Activated T-cell treated with anti-CD3 and anti-CD28 coated beads, Interleukin-2, amount 50 U/mL, for 24 hours (primary cell): ENCODE measurements at places on chromosomes 7 and 10.

DNA sequence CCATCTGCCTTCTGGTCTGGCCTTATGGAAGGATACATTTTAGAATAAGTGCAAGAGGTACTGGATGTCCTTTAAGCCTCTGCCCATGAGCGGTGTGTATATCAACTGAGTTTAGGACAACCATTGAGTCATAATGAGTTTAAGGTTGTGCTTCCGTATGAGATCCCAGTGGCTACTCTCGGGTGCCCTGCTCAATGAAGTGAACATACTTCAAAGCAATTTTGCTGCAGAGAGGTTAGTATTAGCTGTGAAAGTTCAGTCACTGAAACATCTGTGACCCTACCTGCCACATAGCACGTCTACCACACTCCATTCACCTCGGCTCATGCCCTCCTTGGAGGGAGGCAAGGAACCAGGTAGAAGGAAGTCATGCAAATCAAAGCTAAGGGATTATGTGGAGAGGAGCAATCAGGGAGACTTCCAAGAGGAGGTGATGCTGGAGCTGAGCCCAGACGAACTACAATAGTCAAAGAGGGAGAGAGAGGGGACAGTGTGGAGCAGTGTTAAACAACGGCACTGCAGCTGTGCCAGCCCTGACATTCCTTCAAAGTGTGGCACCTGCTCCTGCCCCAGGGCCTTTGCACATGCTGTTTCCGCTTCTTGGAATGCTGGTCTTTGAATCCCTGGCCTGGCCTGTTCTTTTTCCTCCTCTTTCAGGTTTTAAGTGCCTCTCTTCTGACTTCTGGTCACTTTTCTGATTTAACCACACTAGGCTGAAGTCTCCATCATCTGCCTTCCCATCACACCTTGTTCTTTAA, 25.4 kb downstream of the BTBD16 start:
- no peak for DNase-seq

GRCh38 chr7:33612442-33612841, 292.9 kb upstream of the BMPER start:
- DNase-seq = no peak

GRCh38 chr7:94368371-94368791, 26.3 kb upstream of the COL1A2 start:
- DNase-seq = no peak

- DNase-seq = no peak
These were observed 127.9 kb upstream of the CDK1 start for GRCh38 chr10:60650378-60650800.

DNA sequence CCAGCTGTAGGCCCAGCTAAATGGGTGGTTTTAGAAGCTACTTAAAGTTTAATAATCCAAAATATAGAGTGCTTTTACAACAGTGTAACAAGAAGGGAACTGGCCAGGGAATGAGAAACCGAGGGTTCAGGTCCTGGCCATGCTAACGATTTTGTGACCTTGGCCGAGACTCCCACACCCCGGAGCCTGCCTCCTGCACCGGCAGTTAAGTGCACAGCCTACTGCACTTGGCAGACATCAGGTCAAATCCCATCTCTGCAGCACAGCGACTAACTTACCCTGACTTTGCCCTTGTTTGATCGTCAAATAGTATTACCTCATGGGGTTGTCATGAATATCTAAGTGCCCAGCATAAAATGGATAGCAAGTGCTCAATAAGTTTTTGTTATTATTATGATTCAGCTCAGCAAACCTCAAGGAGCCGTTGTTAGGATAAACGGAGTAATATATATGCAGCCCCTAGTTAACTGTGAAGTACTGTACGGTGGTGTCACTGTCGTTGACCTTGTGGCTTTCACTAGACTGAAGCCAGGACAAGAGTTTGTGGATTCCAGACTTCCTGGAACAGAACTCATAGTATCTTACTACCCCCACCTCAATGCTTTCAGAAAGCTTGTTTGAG, 35.5 kb downstream of the LYZL1 start:
- DNase-seq = no peak

GRCh38 chr7:142897691-142898090, 12.1 kb upstream of the TRPV6 start:
- no peak for DNase-seq

- DNase-seq = no peak
These were observed 1346.8 kb upstream of the CELF2 start for GRCh38 chr10:9670911-9671310.

DNA sequence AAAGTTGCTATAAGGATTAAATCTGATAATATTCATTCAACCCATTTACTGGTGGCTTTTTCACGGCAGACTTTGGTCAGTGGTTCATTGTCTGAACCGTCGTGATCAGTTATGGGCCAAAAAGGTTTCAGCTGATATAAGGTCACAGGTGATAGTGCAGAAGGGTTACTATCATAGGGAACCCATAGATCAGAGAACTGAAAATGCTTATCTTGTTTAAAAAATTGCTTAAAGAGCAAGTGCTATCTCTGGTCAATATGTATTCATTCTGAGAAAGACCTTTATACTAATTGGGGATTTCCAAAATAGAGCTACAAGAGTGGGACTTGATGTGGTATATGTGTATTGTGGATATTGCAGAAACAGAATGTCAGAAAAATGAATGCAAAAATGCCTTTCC, 147.8 kb upstream of the SEMA3E start:
- DNase-seq = no peak

DNA sequence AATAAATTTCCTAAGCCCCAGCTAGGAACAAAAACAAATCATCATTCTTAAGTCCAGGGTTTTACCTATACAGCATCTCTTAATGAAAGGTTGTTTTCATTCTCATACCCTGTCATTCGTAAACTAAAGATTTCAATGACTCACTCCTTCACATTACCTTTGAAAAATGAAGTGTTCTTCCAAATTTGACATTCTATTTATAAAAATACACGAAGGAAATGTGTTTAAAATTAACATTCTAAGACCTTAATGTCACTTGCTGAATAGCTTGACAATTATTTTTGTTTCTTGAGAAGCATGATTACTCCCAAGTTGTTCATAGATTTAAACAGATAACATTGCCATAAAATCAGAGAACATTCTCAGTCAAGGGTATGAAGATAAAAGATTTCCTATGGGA, 1188.3 kb upstream of the SORCS1 start:
- DNase-seq = no peak

GRCh38 chr10:10396601-10397000, 621.1 kb upstream of the CELF2 start:
- DNase-seq = no peak

DNA sequence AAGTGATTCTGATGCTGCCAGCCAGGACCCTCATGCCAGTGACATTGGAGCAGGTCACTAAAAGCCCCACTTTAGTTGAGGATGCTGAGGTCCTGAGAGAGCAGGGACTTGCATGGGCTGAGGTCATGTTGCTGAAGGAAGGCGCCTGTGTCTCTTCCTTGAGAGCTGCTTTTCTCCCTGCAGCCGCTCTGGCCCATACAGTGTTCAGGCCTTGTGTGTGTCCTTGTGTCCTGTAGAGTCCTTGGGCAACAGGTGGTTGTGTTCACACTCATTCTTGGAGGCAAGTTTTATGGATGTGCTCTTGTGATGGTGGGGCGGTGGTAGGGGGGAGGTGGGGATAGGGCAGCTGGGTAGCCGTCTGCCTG, 33.3 kb downstream of the TSPAN14 start:
- DNase-seq = no peak

- DNase-seq = no peak
These were observed 33.4 kb downstream of the RHOBTB1 start for GRCh38 chr10:60910543-60910942.

- DNase-seq = no peak
These were observed 23.3 kb downstream of the INHBA start for GRCh38 chr7:41679566-41679965.

DNA sequence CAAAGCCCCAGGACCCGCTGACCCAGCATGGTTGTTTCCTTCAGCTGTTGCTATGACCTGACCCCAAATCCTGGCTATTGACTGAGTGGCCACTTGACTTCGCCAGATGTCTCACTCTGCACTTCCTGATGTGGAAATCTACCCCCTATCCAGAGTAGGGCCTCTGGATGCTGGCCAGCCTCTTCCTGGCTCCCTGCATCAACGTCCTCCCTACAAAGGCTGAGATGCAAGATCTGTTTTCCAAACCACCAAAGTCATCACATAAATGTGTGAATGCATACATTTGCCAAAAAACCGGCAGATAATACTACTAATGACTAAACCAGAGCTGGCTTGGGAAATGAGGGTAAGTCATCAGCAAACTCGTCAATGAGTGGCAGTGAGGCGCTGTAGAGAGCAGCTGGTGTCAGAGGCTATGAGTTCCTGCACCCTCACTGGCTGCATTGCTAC, 70.4 kb downstream of the PYROXD2 start:
- DNase-seq = no peak

DNA sequence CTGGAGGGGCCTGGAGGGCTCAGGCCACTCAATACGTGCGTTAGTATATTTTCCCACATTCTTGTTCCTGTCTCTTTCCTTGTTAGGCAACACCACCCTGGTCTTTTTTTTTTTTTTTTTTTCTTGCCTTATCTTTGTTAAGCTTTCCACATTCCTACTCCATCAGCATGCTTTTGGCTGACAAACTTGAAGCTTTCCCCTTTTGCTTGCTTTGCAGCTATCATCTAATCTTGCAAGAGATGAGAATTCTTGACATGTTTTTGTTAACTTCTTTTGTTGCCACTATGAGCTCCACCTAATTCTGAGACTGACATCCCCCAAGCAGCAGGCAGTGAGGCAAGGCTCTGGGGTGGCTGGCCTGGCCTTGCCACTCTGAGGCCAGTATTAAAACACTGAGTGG, 52.5 kb upstream of the NRP1 start:
- DNase-seq = no peak

GRCh38 chr7:94683066-94683465, 27.1 kb upstream of the SGCE start:
- DNase-seq = no peak

DNA sequence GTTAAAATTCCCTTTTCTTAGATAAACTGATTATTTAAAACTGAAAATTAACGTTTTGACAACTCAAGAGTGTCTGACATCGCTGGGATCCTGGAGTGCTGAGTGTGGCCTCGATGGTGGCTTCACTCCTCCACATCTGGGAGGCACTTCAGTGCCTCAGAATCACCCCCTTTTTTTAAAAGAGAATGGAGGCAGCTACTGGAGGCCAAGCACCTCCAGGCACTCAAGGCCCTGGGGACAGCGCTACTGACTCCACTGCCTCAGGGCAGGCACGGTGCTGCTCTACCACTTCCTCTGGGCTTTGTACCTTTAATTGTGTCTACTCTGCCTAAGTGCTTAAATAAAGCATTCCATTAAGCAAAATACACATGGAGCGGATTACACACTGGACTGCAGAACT, 27.2 kb upstream of the NCAPG2 start:
- DNase-seq = no peak

DNA sequence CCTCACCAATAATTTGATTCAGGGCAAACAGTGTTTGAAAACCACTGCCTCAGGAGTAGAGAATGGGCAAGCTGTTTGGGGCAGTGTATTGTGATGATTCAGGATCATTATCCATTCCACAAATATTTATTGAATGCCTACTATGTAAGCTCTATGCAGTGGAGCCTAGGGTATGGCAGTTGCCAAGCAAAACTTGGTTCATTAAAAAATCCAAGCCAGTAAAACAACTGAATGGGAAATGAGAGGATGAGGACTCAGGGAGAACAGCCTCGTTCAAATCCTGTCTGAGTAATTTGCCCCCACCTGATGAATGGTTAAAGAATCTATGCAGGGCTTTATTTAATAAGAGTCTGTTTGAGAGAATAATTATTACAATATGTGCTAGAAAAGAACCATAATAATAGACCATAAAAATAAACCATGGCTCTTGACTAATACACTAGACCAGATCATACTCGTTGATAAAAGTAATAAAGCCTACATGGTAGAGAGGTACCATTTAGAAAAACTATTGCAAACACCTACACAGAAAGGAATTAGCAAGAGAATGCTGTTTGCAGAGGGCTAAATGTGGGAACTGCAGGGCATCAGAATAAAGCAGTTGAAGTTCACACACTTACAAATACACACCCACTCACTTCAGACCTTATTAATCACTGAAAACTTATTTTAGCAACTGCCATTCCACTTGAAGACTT, 71.7 kb downstream of the CREB5 start:
- DNase-seq = no peak

DNA sequence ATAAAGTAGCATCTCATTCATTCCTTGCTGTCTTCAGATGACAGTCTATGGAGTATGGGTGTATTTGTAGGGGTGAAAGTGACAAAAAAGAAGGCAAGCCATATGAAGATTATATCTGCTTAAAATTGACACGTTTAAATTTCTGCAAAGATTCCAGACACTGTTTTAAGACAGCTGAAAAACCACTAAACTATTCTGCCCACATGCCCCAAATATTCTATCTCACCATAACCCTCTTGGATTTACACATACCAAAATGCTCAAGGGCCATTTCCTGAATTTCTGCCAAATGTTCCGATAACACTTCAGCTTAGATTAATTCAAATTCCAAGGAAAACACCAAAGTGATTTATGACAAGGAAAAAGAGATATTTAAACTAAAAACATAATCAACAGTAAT, 99.9 kb upstream of the IL6 start:
- DNase-seq = no peak

GRCh38 chr7:81014266-81014665, 95.4 kb upstream of the SEMA3C start:
- no peak for DNase-seq

DNA sequence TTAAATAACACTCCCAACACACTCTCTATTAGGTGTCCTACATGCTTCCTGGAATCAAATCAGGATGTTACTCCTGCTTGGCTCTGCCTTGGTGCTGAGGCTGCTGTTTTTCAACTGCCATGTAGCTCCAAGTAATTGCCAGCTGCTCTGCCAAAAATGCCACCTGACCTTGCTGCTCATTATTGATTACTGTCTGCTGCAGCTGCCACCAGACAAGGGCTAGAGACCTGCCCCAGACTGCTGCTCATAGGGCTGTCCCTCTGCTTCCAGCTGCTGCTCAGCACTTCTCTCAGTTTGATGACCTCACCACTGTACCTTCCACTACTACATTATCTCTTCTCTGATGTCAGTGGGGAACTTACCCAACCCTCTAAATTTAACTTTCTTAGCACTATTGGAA, 102.5 kb downstream of the PCLO start:
- no peak for DNase-seq

- DNase-seq = no peak
These were observed 214.5 kb downstream of the MBL2 start for GRCh38 chr10:52558090-52558489.

DNA sequence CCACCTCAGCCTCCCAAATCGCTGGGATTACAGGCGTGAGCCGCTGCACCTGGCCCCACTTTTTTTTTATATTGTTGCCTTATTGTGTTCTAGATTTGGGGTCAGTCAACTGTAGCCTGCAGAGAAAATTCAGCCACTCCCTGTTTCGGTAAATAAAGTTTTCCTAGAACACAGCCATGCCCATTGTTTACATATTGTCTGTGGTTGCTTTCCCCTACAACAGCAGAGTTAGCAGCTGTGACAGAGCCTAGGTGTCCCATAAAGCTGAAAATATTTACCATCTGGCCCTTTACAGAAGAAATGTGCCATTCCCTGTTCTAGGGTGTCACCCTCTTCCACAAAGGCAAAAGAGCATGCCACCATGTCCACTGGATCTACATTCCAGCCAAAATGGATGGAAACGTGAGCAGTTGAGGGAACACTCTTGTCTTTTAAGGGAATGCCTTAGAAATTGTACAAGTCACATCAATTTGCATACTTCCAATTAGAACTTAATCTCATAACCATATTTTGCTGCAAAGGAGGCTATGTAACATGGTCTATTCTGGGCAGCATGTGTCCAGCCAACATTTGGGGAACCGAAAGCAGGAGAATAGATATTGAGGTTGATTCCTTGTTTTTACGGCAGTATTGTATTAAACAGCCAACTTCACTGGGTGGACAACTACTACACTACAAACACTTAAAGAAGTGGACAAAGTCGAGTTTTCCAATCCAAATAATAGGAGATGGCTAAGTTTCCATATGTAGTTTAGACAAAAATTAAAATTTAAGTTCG, 11.0 kb upstream of the BLVRA start:
- DNase-seq = no peak
